ENCODE measurements at places on chromosomes 5 and 9.

- no peak for DNase-seq
These were observed 2.9 kb upstream of the NXNL2 start for GRCh38 chr9:88531920-88532698.

GRCh38 chr5:116502616-116503015 is 72.0 kb downstream of the SEMA6A start:
- no peak for DNase-seq

DNA sequence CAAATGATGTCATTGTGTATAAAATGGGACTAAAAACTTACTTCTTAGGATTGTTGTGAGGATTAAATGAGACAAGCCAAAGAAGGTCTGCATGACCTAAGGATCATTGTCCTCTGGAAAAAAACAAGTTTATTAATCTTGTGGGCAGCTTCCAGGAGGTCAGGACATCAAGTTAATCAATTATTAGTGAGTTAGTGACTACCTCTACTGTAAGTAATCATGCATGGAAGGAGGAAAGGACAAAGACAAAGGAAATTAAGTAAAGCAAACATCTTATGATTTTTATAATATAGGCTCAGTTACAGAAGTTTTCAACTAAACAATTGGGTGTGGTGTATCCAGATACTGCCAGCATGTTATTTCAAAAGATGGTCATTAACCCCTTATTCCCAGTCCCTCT is 129.3 kb upstream of the TUT7 start:
- DNase-seq = no peak

GRCh38 chr5:139138809-139139208 is 59.4 kb downstream of the SIL1 start:
- no peak for DNase-seq

DNA sequence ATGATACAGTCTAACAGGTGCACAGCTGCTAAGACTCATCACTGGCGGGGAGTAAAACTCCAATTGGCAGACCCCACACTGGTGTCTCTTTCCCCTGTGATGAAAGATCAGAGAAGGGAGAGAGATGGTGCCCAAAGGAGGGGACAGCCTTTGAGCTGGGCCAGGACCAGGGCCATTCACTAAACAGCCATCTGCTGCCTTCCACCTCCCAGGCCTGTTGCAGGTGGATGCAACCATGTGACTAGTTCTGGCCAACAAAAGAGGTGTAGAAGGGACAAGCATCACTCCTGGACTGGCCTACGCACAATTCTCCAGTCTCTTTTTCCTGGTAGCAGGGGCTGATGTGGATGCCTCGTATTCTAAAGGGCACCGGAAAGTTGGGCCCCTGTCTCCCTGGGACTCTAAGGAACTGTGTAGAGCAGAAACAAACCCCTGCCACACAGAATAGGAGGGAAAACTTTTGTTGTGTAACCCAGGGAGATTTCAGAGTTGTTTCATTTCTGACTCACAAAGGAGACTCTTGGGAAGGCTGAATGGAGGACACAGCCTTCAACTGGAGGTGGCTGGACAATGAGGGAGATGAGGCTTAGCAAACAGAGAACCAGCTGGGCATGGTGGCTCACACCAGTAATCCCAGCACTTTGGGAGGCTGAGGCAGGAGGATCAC is 26.9 kb downstream of the TNIP1 start:
- DNase-seq = no peak

DNA sequence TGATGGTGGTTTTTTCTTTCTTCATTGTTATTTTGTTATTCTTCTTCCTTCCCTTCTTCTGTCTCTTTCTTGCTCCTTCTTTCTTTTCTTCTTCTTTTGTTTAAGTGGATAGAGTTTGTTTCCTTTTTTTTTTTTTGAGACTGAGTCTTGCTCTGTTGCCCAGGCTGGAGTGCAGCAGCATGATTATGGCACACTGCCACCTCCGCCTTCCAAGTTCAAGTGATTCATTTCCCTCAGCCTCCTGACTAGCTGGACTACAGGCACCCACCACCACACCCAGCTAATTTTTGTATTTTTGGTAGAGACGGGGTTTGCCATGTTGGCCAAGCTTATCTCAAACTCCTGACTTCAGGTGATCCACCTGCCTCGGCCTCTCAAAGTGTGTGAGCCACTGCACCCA is 40.3 kb downstream of the JAK2 start:
- DNase-seq = no peak

GRCh38 chr5:84724683-84725082 is 340.0 kb upstream of the EDIL3 start:
- no peak for DNase-seq

- no peak for DNase-seq
These were observed 47.1 kb downstream of the COL27A1 start for GRCh38 chr9:114202396-114202795.

DNA sequence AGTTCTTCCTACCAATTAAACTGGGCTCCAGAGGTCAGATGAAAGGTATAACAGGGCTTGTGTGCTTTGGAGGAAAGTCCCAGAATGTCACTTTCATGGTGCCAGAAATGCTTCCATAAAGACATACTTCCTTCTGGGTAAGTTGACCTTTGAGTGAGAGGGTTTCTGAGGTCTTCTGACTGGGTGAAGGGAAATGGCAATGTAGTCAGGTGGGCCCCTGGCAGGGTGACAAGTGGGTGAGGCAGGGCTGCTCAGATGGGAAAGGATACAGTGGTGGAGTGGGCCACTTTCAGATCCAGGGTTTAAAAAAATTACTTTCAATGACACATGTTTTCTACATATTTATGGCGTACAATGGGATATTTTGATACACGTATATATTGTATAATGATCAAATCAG is 136.5 kb upstream of the PITX1 start:
- no peak for DNase-seq

GRCh38 chr5:10201223-10201868 is 48.3 kb downstream of the ATPSCKMT start:
- DNase-seq = no peak

GRCh38 chr5:120446068-120446492 is 18.0 kb upstream of the PRR16 start:
- peak; percentile 33 for DNase-seq

- no peak for DNase-seq
These were observed 151.6 kb downstream of the C5orf15 start for GRCh38 chr5:133816791-133817190.

GRCh38 chr5:116757326-116757725 is 182.7 kb upstream of the SEMA6A start:
- no peak for DNase-seq

GRCh38 chr5:176608937-176609723 is 826 bp downstream of the GPRIN1 start:
- DNase-seq = peak; percentile 32

DNA sequence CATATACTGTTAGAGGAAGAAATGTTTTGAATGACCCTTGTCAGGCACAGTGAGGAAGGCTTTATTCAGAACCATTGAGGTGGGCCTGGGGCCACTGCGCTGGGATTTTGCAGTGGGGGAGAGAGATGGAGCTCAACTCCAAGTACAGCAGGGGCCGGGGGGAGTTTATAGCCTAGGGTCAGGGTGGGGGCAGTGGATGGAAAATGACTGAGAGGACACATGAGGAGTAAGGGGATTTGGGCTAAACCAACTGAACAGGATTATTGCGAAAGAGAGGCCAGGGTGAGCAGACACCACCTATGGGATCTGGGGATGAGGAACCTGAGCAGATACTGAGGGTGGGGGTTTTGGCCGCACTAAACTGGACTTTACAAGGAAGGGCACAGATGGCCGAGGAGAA is 6.3 kb downstream of the CEP72 start:
- no peak for DNase-seq

- no peak for DNase-seq
These were observed 19.2 kb upstream of the ACSL6 start for GRCh38 chr5:132030610-132031009.

DNA sequence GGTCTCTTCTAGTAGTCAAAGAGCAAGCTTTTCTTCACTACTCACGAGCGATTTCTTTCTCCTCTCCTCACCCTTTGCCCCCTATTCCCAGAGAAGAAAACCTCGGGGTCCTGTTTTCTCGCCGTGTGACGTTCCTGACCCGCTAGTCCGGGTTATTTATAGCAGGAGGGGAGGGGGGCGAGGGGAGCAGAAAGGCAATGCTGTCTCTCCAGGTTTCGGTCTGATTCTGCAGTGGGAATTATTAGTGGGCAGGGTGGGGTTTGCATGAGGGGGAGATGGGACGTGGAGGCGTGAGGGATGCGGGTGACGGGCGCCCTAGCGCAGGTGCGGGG is 847 bp upstream of the GABRB2 start:
- DNase-seq = no peak
